Uterus (tissue), 4 donors: ENCODE measurements at places on chromosomes 2 and 18.

- no peak for DNase-seq
These were observed 127.6 kb upstream of the CDCA7 start for GRCh38 chr2:173226899-173227698.

DNA sequence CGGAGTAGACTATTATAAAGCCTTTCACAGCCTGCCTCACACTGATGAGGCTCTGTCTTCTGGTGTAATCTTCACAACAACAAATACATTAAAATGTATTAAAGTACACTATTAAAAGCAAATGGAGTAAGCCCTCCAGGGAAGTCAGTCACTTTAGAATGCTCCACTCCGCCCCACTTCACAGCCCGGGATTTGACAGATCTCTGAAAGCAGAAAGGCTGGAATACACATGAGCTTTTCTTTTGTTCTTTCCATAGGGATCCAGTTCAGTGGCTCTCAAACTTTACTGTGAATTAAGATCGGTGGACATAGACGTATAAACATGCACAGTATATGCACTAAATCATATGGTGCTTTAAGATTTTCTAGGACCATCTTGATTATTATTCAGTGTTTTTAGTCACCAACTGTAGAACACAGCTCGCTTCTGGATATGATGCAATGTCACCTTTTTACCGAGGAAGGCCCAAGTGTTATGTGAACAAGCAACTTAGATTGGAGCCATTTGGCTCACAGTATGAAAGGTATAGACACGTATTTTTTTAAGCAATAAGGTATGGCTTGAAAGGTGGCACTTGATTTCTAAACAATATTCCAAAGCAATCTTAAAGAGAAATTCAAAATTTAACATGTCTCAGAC, 151.1 kb downstream of the PRKCE start:
- DNase-seq = no peak

DNA sequence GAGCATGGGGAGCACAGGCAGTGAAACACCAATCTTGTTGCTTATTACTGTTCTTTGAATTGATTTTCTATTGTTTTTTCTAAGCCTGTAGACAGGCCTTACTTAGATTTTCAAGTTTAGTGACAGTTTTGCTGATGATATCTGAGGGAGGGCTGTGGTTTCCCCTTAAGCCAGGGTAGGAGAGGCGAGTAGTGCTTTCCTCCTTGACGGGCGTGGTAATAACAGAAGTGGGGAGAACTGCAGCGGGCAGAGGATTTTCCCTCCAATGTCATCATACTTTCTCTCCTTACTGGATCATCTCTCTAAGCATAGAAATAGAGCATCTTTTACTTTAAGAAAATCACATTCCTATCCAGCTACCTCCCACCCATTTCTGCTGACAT, 314.4 kb downstream of the ALK start:
- DNase-seq = no peak

DNA sequence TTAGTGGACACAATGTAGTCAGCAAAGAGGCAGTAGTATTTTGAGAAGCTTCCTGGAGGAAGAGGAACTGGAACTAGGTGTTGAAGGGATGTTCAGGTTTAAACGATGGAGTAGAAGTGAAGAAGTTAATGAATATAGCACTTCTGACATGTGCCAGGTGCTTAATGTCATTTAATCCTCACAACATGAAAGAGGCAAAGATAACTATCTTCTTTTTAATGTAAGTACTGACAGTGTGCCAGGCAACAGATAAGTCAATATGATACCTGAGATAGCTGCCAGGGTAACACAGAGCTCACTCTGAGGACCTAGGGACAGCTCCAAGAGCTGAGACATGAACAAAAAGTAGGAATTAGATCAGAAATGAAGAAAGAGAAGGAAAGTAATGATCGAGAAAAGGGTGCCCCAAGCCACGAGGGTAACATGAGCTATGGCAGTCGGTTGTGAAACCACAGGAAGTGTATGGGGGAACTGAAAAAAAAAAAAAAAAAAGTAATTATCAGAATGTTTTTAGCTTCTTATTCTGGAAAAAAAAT, 140.7 kb downstream of the RNF144A start:
- no peak for DNase-seq

- DNase-seq = no peak
These were observed 129.5 kb downstream of the ZNF804A start for GRCh38 chr2:184727813-184728212.

- DNase-seq = no peak
These were observed 231.6 kb upstream of the CRIM1 start for GRCh38 chr2:36123995-36124394.

DNA sequence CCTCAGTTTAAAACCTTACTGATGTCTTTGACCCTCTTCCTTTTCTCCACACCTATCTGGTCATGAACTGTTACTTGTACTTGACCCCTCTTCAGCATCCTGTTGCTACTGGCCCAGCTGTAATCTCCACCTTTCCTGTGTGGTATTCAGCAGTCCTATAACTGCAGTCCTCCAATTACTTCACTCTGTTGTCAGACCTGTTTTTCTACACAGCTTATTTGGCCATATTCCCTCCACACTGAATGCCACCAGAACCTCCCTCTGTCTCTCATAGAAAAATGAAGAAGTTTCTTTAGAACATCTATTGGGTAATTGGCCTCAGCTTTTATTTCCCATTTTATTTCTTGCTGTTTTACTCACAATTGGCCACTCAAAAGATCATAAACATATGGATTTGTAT, 155.4 kb downstream of the ASXL3 start:
- no peak for DNase-seq
